ENCODE measurements at places on chromosomes 6 and 20. TPM values are rescaled to one million over a fixed set of nuclear protein-coding genes. Genes with fewer than 3 reads are reported as not detected.
A peak's percentile ranks its signal among the peaks of the same experiment; 100 is the strongest.

GRCh38 chr20:48478370-48478769 is 349.4 kb downstream of the PREX1 start:
- no peak for ATAC-seq

- no peak for ATAC-seq
Measured at GRCh38 chr6:52104979-52105378, 17.6 kb upstream of the PKHD1 start.

DNA sequence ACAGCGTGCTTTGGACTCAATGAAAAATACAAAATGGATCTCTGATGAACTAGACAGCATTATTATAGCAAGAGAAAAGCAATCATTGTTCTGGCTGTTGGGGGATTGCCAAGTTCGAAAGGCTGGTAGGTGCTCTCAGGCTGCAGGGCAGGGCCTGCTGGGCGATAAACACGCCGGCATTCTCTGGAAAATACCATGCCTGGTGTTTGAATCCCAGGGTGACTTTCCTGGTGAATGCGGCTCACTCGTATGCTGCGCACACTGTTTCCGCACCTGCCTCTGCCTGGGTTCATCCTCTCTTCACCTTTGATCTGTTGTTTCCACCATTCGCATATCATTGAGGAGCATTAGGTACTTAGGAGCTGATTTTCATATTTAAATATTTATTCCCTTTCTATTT is 37.4 kb downstream of the GCNT2 start:
- no peak for ATAC-seq

DNA sequence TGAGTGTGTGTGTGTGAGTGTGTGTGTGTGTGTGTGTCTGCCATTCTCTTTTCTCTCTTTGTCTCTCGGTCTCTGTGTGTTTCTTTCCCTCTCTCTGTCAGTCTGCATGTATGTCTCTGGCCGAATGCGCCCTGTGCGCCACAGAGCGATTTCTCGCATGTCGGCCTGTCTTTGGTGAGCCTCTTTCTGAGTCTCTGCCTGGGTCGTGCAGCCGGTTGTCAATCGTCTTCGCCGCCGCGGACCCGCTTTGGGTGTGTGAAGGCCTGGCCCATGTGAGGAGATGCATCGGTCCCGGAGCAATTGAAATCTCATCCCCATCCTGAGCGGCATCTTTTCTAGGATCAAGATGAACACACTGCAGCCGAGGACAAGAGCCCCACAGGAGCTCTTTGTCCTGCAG is 1567.2 kb upstream of the DEFB115 start:
- ATAC-seq: no peak

- ATAC-seq: no peak
Measured at GRCh38 chr6:110266996-110267395, 86.8 kb downstream of the CDC40 start.

DNA sequence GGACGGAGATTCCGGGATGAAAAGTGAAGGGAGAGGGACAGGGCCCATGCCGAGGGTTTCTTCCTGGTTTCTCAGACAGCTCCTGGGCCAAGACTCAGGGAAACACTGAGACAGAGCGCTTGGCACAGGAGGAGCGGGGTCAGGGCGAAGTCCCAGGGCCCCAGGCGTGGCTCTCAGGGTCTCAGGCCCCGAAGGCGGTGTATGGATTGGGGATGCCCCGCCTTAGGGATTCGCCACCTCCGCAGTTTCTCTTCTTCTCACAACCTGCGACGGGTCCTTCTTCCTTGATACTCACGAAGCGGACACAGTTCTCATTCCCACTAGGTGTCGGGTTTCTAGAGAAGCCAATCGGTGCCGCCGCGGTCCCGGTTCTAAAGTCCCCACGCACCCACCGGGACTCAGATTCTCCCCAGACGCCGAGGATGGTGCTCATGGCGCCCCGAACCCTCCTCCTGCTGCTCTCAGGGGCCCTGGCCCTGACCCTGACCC is 55.0 kb upstream of the HLA-A start:
- ATAC-seq: peak; percentile 16

DNA sequence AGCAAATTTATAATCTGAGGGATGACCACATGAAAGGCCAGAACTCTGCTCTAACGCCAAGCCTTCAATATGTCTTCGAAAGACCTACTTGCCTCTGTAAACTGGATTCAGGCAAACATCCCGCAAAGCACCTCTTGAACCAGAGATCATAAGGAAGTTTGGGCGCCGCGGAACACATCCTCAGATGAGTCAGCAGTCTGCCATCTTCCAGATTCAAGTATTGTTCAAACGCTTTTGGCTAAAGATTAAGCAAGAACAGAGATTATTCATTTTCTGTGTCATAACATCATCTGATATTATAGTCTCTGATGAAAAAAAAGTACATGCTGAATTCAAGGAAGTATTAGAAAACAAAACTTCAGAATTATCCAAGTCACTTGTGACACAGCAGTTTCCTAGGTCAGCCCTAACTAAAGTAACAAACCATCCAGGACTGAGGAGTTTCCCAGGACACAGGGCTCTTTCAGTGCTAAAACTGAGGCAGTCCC is 20.8 kb downstream of the TBC1D7 start:
- ATAC-seq: no peak

GRCh38 chr6:118724211-118724610 is 72.8 kb upstream of the CEP85L start:
- peak; percentile 50 for ATAC-seq

GRCh38 chr20:31785089-31785488 is 34.1 kb upstream of the MYLK2 start:
- ATAC-seq: no peak

GRCh38 chr6:15431762-15432483 is 186.1 kb downstream of the JARID2 start:
- no peak for ATAC-seq

DNA sequence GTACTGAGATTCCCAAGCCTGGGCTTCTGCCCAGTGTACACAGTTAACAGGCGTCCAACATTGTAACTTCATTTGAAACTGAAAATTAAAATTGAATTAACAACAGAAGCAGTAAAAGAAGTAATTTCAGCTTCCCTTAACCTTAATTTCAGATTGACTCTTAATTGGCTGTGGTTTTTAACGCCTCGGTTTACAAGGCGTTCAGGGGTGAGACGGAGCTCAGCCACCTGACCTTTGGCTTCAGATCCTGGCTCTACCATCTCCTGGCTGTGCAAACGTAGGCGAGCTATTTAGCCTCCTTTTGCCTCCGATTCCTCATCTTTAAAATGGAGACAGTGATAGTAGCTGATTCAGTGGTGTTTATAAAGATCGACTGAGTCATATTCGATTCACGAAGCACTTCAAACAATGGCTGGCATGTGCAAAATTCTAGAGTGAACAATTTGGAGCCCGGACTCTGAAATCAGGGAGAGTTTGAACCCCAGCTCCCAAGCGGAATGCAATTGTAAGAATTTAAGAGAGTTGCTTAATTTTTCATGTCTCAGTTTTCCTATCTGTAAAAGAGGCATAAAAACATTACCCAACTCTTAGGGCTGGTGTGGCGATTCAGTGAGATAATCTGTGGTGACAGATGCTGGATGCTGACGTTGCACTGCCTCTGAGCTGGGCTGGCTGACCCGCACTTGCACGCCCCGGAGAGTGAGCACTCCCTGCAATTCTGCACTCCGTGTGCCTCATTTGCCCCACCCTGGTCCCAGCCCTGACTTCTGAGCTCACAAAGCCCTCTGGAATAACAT is 23.5 kb upstream of the OCSTAMP start:
- peak; percentile 16 for ATAC-seq

GRCh38 chr6:145891565-145891964 is 72.6 kb downstream of the SHPRH start:
- ATAC-seq: no peak

- ATAC-seq: no peak
Measured at GRCh38 chr6:116557893-116558292, 4.3 kb downstream of the CALHM4 start.

- peak; percentile 78 for ATAC-seq
Measured at GRCh38 chr6:88641178-88641903, 322.1 kb downstream of the RNGTT start.

DNA sequence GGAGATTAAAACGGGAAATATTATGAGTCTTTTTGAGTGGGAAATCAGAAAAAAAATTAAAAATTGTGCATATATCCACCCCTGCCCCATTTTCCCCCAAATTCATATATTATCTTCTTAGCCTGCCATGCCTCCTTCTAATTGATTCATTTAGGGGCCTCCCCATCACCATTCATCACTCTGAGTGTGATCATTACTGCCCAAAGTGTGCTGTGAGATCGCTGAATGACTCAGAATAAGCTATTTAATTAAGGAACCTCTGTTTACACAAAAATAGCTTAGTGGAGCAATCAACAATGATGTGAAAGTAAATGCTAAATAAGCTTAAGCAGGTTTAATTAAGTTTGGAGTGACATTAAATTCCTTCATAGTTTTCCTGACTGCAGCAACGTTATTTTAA is 645.5 kb downstream of the GRIK2 start:
- ATAC-seq: no peak

DNA sequence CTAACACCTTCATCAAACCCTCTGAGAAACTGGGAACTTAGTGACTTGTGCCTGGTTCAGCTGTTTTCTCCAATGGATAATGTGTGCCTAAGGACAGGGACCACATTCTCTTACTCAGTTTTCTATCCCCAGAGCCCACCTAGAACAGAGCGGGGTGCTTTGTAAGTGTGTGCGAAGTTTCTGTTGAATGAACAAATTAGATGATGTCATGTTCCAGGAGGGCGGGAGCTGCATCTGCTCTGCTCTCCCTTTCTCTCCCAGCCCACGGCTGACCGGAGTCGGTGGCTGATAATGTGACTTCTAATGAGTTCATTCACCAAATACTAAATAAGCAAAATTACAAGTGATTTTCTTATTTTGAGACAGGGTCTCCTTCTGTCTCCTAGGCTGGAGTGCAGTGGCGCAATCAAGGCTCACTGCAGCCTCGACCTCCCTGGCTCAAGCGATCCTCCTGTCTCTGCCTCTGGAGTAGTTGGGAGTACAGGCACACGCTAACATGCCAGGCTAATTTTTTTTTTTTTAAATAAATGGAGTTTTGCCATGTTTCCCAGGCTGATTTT is 60.7 kb upstream of the FNDC1 start:
- ATAC-seq: no peak

GRCh38 chr6:6392214-6393068 is 72.0 kb upstream of the F13A1 start:
- ATAC-seq: no peak

DNA sequence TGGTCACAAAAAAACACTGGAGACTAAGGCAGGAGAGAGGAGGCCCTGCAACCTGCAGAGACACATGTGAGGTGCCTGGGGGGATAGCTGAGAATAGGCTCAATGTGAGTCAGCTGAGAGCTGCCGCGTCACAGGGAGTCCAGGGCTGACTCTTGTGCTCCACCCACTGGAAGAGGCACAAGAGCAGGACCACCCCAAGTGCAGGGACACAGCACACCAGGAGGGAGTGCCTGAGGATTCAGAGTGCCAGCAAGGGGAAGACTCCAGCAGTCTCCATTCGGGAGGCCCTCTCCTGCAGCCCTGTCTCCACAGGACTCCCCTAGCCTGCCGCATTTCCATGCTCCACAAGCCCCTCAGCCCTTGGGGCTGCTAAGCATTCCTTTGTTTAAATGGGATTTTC is 105.5 kb downstream of the HUS1B start:
- peak; percentile 37 for ATAC-seq

- ATAC-seq: peak; percentile 59
Measured at GRCh38 chr20:58286729-58287128, 22.8 kb upstream of the RAB22A start.

GRCh38 chr6:101266063-101266462 is 127.4 kb upstream of the GRIK2 start:
- no peak for ATAC-seq

DNA sequence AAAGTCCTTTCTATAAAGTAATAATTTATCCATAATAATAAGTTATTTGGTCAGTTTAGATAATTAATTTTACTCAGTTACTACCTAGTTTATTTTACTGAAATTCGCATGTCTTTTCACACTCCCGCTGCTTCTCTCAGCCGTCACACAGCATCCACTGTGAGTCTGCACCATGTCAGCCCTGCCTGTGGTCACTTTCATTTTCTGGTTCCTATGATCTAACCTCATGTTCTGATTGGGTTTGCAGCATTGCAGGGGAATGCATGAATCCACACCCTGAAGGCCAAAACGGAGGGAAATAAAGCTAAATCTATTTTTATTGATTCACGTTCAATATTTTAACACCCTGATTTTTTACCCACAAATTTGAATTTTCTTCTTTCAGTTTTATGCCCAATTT is 47.4 kb downstream of the PDE10A start:
- no peak for ATAC-seq

GRCh38 chr6:46637145-46637544 is 15.5 kb downstream of the CYP39A1 start:
- ATAC-seq: no peak

- ATAC-seq: no peak
Measured at GRCh38 chr6:114592506-114592905, 249.7 kb upstream of the HS3ST5 start.

- ATAC-seq: no peak
Measured at GRCh38 chr20:46073443-46073842, 16.3 kb downstream of the NCOA5 start.

DNA sequence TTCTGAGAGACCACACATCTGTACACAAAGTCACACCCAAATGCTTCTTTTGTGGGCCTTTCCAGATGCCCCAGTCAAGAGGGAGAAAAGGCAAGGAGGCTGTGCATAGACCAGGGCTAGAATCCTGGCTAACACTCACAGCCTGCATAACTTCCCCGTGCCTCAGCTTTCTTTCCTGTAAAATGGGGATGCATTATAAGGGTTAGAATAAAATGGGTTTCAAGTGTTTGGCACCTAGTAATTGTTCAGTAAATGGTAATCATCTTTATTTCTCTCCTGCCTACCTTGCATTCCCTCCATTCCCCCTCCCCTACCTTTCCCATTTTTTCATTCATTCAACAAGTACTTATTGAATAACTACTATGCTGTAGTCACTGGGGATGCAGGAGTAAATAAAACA is 29.4 kb downstream of the UNC5CL start:
- no peak for ATAC-seq

- no peak for ATAC-seq
Measured at GRCh38 chr6:37551002-37551401, 51.3 kb upstream of the CCDC167 start.

DNA sequence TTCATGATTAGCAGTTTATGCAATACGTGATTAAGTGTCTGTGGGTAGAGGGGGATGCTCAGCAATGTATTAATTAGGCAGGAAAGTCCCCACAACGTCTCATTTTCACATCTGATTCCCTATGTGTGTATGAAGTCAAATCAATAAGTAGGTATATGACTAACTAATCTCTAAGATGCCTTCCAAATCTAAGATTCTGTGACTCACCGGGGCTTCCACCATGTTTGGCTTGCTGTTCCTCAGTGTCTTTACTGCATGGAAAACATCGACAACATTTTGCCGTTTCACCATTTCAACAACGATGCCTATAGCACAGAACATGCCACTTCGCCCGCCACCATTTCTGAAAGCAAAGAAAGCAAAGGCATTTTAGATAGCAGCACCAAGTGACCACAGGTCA is 72.0 kb upstream of the THEMIS start:
- ATAC-seq: peak; percentile 71

Gene VSX1
- total RNA-seq: not detected

Gene RPS18
- total RNA-seq: 3,349 TPM

Gene ELOVL4
- total RNA-seq: 3.4 TPM

Gene ISM1
- 0.09 TPM for total RNA-seq

Gene MOXD1
- total RNA-seq: not detected

Gene FOXC1
- total RNA-seq: not detected

Gene XKR7
- 0.04 TPM for total RNA-seq

Gene OR2H1
- not detected for total RNA-seq

Gene BCAS4
- total RNA-seq: 9.7 TPM

Gene SPDEF
- 0.26 TPM for total RNA-seq

Gene LGSN
- total RNA-seq: not detected

Gene RAET1L
- not detected for total RNA-seq

Gene ZNF322
- total RNA-seq: 9.4 TPM

Gene TULP1
- not detected for total RNA-seq

Gene MYT1
- total RNA-seq: not detected

Gene TFAP2D
- not detected for total RNA-seq

Gene BTNL2
- total RNA-seq: not detected

Gene LAMA4
- not detected for total RNA-seq

Measured in activated T-helper 17 cell treated with anti-CD3 and anti-CD28 coated beads, Interleukin-2, amount 50 U/mL, for 72 hours (primary cell).